Osteoblast (primary cell): ENCODE measurements at places on chromosomes 6 and 20. TPM values are rescaled to one million over a fixed set of nuclear protein-coding genes. Genes with fewer than 3 reads are reported as not detected.

RCAN2 gene
- total RNA-seq = 14.1 and 15.6 TPM in 2 replicates

TFB1M gene
- total RNA-seq = 18.8 and 23.3 TPM in 2 replicates

HNF4A gene
- total RNA-seq = not detected in 2 replicates

EYS gene
- total RNA-seq = under 0.01 TPM in 2 replicates

ANGPT4 gene
- under 0.01 TPM in 2 replicates for total RNA-seq

- DNase-seq = peak; percentile 68
These were observed 43.4 kb downstream of the SLC23A2 start for GRCh38 chr20:4957939-4958362.

DNA sequence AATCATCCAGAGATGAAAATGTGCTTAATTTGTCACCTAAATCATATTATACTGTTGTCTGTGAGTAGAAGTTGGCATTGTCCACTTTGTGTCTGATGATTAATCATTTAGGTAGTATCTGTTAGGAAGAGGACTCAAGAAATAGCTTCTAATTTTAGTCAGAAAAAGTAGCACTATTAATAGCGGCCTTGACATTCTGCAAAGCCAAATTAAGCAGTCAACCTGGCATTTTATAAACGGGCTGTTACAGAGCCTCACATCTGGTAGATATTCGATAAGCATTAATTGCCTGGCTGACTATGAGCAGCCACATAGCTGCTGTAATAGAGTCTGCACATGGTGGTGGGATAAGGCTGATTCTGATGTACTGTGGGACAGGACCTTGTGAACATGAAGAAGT is 99.5 kb downstream of the KLHL32 start:
- DNase-seq = no peak

DNA sequence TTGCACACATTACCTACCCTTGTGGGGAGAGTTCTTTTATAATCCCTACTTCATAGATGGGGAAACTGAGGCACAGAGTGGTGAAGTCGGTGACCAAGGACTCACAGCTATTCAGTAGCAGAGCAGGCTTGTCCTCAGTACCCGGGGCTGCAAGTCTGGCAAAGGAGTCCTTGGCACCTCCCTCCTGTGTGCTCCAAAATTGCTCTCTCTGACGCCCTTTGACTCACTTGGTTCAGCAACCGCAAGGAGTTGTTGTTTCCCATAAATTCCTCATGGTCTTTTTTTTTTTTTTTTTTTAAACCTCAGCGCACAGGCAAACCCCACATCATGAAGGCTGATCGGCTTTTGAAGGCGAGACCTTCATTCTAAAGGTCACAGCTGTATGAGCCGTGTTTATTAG is 143.2 kb downstream of the CEBPB start:
- DNase-seq = peak; percentile 93

GRCh38 chr6:18047406-18047805 is 60.0 kb upstream of the KIF13A start:
- no peak for DNase-seq

GRCh38 chr6:111842891-111843290 is 30.4 kb downstream of the FYN start:
- no peak for DNase-seq

- DNase-seq = peak; percentile 85
These were observed 21.9 kb downstream of the NCOA7 start for GRCh38 chr6:125812394-125813292.

DNA sequence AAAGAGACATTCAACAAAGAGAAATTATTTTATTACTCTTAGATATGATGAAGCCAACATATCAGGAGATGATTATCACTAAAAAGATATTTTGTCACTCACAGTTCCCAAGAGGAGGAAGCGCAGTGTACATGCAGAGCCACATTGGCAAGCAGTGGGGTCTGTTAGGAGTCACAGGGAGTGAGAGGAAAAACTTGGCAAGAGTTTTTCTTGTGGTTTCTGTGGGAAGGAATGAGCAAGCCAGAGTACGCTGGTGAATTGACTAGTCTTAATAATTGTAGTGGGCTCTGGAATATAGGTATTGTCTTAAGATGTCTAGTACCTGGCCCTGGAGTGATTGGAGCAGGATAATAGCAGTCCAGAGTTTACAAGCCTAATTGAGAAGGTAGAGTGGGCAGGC is 1095.2 kb downstream of the GRIK2 start:
- no peak for DNase-seq

DNA sequence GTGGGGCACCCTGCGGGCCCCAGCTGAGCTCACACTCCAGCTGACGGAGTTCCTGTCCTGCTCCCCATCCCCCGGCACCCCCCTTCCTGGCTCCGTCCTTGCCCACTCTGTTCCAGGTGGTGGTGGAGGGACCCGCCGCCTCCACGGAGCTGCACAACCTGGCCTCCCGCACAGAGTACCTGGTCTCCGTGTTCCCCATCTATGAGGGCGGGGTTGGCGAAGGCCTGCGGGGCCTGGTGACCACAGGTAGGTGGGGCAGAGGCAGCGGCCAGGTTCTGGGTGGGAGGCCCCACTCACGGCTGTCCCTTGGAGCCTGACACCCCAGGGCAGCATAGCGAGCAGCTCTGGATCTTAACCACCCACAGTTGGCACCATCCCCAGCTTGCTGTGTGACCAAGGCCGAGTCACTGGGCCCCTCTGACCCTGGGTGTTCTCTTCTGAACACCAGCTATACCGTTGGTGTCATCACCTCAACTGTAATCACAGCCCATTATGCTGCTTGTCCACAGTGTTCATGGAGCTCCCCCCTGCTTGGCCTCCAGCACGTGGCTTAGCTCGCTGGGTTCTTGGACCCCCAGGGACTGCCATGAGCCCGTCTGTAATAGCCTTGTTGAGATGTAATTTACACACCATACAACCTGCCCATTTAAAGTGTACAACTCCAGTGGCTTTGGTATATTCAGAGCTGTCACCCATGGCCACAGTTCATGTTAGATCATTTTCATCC is 17.4 kb downstream of the COL20A1 start:
- DNase-seq = no peak

GRCh38 chr6:43250992-43251373 is 7.7 kb downstream of the TTBK1 start:
- no peak for DNase-seq

GRCh38 chr6:21352131-21352530 is 241.4 kb upstream of the SOX4 start:
- DNase-seq = no peak

GRCh38 chr6:42740725-42741124 is 5.2 kb downstream of the TBCC start:
- no peak for DNase-seq

DNA sequence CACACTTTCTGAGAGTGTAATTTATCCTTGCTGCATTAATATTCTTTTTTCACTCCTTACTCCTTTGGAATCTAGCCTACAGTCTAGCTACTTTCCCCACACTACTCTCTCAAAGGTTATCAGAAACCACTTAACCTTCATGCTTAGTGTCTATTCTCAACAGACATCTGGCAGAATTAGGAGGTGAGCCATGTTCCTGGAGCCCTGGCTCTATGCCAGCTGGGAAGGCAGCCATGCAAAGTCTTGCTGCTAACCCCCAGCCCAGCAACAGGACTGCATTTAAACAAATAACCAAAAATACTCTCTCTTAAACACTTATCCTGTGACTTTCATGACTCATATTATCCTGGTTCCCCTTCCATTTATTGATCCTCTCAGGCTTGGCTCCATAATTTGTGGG is 260.2 kb downstream of the BCKDHB start:
- DNase-seq = no peak

DNA sequence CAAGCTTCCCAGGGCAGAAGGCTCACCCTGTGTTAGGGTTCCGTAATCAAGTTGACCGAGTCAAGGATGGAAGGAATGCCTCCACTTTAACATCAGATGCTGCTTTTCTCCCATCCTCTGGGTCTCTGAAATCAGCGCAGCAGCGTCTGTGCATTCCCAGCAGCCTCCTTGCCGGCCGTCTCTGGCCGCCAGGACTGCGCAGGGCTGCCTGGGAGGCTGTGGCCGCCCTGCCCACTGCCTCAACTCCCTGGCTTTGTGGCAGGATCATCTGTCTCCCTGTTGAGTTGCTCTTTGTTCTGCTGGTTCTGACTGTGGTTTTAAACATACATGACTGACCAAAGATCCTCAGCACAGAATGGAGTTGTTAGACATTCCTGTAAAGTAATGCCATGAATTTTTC is 56.5 kb downstream of the DLL1 start:
- DNase-seq = no peak

DNA sequence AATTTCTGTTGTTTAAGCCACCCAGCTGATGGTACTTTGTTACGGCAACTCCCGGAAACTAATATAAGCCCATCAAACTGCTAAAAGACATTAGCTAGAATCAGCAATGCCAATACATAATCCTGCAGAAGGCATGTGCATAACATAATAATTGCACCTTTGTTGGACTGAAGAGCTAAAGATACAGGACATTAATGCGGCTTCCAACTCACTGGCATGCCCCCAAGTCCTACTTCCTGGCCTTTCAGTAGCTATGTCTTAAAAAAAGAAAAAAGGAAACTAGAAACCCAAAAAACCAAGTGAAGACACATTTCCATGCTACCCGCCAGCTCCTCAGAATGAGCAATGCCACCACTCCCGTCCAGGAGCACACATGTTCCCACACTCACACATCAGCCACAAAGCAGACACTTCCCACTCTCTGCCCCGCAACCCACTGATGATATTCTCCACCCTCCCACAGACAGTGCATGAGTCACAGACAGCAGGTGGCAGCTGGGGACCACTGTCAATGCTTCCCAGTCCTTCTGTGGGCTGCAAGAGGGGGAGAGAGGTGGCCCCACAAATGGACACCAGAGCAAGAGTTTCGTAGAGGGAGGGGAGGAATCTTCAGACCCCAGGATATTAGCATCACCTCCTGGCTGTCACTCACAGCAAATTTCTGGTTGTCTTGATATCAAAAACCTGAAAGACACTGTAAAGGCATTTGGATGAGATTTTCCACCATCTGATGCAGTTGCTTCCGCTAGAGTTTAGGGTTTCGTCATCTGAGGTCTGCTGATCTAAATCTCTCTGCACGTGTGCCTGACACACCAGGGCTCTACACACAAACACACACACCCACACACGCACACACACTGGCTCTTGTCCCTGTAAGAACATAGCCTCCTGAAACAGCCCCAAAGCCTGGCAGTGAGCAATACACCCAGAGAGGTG is 32.8 kb downstream of the GFOD1 start:
- no peak for DNase-seq

GRCh38 chr6:116411284-116411623 is 40.5 kb downstream of the DSE start:
- DNase-seq = peak; percentile 9

DNA sequence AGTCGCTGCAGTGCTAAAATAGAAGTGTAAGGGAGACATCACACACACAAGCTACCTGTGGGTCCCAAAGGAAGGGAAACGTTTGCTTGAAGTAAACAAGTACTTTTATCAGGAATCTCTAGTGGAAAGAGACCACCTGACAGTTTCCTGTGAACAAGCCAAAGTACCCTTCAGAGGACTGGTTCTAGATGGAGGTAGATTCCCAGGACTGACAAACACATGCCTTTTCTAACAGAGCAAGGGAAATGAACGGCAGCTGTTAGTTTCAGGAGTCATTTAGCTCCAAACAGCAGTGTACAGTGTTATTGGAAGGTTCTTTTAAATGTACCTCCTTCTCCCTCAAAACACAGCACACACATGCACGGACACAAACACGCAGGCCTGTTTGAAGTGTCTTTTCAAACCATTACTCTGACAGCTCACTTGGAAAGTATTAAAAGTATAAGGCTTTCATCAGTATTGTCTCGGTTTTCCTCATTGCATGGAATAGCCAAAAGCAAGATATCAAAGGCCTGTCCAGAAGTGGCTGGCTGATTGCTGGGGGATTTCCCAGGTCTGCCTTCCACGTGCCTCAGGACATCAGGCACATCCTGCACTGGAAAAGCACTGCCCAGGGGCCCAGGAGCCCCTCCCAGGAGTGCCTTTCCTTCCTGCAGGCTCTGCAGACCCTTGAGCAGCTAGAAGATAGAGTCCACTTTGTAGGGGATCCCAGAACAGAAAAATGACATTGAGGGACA is 393.2 kb upstream of the SOX4 start:
- no peak for DNase-seq

GRCh38 chr6:90612313-90612680 is 25.4 kb upstream of the MAP3K7 start:
- peak; percentile 59 for DNase-seq

DNA sequence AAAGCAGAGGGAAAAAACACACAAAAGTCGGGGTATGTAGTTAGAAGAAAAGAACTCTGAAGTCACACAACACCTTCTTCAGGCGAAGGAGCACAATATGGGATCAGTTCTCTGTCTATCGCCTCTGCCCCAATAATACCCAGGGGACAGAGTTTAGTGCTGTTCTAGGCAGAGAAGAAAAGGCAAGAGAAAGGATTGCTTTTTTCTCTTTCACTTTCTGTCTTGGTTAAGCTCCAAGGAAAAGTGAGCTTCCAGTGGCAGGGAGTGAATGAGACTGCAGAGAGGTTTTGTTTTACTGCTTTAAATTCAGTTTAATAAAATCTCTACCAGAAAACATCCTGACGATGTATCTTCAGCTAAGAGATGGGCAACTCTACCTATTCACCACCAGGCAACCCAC is 86.6 kb upstream of the STXBP5 start:
- DNase-seq = peak; percentile 76

GRCh38 chr6:131003488-131004386 is 59.3 kb downstream of the EPB41L2 start:
- no peak for DNase-seq
